ENCODE measurements at places on chromosomes 12 and 14.

- H3K36me3 ChIP-seq = no peaks in the 10 kb centered on the region
- H3K27ac ChIP-seq = no peak overlapping the region
- H3K4me3 ChIP-seq = no peak overlapping the region
These were observed 191.3 kb downstream of the ALG10B start for GRCh38 chr12:38507839-38508238.

GRCh38 chr12:64544371-64545080, 65.8 kb upstream of the RASSF3 start:
- no peak for DNase-seq
- H3K4me3 ChIP-seq = no peak overlapping the region
- peaks cover 4% of the 10 kb centered on the region for H3K27me3 ChIP-seq
- H3K27ac ChIP-seq = no peak overlapping the region

GRCh38 chr14:50045837-50046236, 70.5 kb downstream of the VCPKMT start:
- no peaks in the 10 kb centered on the region for H3K27me3 ChIP-seq
- peak overlapping the region; percentile 3 for H3K4me3 ChIP-seq
- peaks cover 7% of the 10 kb centered on the region for H3K36me3 ChIP-seq
- no peak for DNase-seq

GRCh38 chr12:124036657-124037109, 63.7 kb downstream of the ZNF664 start:
- peak; percentile 27 for DNase-seq
- H3K36me3 ChIP-seq = no peaks in the 10 kb centered on the region
- no peak overlapping the region for H3K4me3 ChIP-seq
- H3K27me3 ChIP-seq = peaks cover 7% of the 10 kb centered on the region

DNA sequence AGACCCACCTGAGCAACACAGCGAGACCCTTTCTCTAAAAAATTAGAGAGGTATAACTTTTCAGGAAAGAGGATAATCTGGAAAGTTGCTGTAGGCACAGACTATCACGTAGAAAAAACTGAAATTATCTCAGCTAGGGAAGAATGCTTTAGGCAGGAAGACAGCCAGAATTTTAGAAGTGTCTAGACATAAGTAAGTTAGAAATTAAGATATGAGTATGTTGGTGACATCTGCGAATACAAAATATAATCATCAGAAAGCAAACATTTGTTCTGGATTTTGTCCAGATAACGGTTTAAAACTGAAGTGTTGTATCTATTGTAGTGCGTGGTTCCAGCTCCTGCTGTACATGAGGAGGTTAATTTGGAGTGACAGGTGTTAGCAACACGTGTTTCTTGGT, 123.2 kb downstream of the FBXL14 start:
- peaks cover 12% of the 10 kb centered on the region for H3K4me1 ChIP-seq
- DNase-seq = no peak
- H3K36me3 ChIP-seq = peaks cover 6% of the 10 kb centered on the region
- no peaks in the 10 kb centered on the region for H3K27me3 ChIP-seq

- peaks cover 11% of the 10 kb centered on the region for H3K27me3 ChIP-seq
- H3K36me3 ChIP-seq = peaks cover 6% of the 10 kb centered on the region
- DNase-seq = peak; percentile 60
- peaks cover 48% of the 10 kb centered on the region for H3K4me1 ChIP-seq
- no peak overlapping the region for H3K4me3 ChIP-seq
These were observed 34.5 kb downstream of the PRKCH start for GRCh38 chr14:61355892-61356325.

- DNase-seq = no peak
- no peak overlapping the region for H3K4me3 ChIP-seq
- H3K27me3 ChIP-seq = peaks cover 1% of the 10 kb centered on the region
- H3K27ac ChIP-seq = no peak overlapping the region
- peaks cover 13% of the 10 kb centered on the region for H3K4me1 ChIP-seq
- H3K36me3 ChIP-seq = no peaks in the 10 kb centered on the region
These were observed 2.3 kb downstream of the LRRC74A start for GRCh38 chr14:76828339-76829012.

DNA sequence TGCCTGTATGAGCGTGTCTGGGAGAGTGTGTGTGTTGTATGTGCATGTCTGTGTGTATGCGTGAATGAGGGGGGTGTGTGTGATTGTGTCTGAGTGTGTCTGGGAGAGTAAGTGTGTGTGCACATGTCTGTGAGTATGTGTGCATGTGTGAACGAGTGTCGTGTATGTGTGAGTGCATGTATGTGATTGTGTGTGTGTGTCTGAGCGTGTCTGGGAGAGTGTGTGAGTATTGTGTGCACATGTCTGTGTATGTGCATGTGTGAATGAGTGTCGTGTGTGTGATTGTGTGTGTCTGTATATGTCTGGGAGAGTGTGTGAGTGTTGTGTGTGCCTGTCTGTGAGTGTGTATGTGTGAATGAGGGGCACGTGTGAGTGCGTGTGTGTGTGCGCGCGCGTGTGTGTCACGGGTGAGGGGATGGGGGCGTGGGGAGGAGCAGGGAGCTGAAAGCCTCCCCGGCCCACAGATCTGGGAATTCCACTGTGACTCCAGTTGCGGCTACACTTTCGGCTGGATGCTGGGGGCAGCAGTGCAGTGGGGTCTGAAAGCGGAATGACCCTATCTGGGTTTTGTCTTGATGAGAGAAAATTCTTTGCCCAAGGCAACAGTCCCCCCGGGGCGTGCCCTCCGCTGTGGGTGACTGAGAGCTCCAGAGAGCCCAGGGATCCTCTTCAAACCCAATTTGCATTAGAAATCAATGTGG, 138.1 kb upstream of the MED13L start:
- peaks cover 6% of the 10 kb centered on the region for H3K4me1 ChIP-seq
- H3K4me3 ChIP-seq = no peak overlapping the region
- H3K27ac ChIP-seq = no peak overlapping the region
- no peaks in the 10 kb centered on the region for H3K36me3 ChIP-seq
- no peak for DNase-seq

DNA sequence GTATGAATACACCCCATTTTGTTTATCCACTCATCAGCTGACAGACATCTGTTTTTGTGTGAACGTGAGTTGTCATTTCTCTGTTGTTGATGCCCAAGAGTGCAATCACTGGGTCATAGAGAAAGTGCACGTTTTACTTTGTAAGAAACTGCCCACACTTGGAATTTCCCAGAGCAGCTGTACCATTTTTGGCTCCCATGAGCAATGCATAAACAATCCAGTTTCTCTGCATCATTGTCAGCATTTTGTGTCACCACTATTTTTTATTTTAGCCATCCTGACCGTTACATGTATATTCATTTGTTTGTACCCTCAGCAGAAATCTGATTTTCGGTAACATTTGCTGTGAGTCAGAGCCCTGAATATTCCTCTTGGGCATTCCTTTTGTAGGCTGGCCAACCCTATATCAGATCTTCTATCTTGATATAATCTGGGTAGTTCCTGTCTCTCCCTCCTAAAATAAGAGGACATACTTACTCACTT, 62.7 kb downstream of the RBM19 start:
- no peaks in the 10 kb centered on the region for H3K4me1 ChIP-seq
- DNase-seq = no peak
- H3K36me3 ChIP-seq = peaks cover 22% of the 10 kb centered on the region
- H3K27ac ChIP-seq = no peak overlapping the region
- no peak overlapping the region for H3K4me3 ChIP-seq

DNA sequence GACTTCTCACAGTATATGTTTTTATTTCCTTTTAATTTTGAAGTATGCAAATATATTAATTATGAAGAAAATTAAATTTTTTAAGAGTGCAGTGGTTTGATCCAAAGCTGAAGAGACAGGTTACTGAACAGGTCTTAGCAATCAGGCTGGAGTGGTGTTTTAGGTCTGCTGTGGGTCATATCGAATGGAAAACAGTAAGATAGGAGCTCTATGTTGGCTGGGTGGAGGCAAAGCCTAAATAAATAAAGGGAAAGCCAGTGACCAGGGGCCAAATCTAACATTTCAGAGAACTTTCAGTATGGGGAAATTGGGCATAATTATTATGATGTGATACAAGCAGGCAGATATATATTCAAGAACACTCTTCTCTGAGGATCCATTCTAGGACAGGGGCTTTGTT, 12.7 kb upstream of the TSPAN8 start:
- peaks cover 3% of the 10 kb centered on the region for H3K27me3 ChIP-seq
- H3K36me3 ChIP-seq = peaks cover 3% of the 10 kb centered on the region
- H3K4me3 ChIP-seq = no peak overlapping the region
- no peak overlapping the region for H3K27ac ChIP-seq
- DNase-seq = no peak

GRCh38 chr12:127311720-127312364, 955.1 kb upstream of the TMEM132C start:
- H3K4me1 ChIP-seq = no peaks in the 10 kb centered on the region
- peaks cover 4% of the 10 kb centered on the region for H3K36me3 ChIP-seq
- H3K4me3 ChIP-seq = no peak overlapping the region
- no peak overlapping the region for H3K27ac ChIP-seq
- DNase-seq = no peak

- peak overlapping the region; percentile 97 for H3K4me3 ChIP-seq
- peaks cover 16% of the 10 kb centered on the region for H3K27me3 ChIP-seq
- peaks cover 45% of the 10 kb centered on the region for H3K4me1 ChIP-seq
- H3K27ac ChIP-seq = no peak overlapping the region
- H3K36me3 ChIP-seq = peaks cover 8% of the 10 kb centered on the region
These were observed 1.5 kb downstream of the KDM2B start for GRCh38 chr12:121579190-121579791.

DNA sequence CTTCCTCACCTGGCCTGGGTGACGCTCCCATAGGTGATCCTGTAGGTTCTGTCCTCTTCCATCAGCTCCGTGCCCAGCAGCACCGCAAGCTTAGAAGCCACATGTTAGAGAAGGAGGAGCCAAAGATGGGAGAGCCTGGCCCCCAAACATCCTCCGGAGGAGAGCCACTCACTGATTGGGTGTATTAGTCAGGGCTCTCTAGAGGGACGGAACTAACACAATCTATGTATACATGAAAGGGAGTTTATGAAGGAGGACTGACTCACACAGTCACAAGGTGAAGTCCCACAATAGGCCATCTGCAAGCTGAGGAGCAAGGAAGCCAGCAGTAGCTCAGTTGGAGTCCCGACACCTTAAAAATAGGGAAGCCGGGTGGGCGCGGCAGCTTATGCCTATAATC, 1273.1 kb upstream of the TMEM132C start:
- DNase-seq = no peak
- peaks cover 3% of the 10 kb centered on the region for H3K36me3 ChIP-seq
- peaks cover 1% of the 10 kb centered on the region for H3K27me3 ChIP-seq
- H3K27ac ChIP-seq = no peak overlapping the region
